ENCODE measurements at places on chromosomes 16 and 17. TPM values are rescaled to one million over a fixed set of nuclear protein-coding genes. Genes with fewer than 3 reads are reported as not detected.

PMFBP1 gene
- 0.30 TPM for total RNA-seq

CLEC18B gene
- not detected for total RNA-seq

SCARF1 gene
- 0.47 TPM for total RNA-seq

CACNG3 gene
- total RNA-seq: not detected

TVP23A gene
- total RNA-seq: not detected

OR1F1 gene
- total RNA-seq: not detected

DNA sequence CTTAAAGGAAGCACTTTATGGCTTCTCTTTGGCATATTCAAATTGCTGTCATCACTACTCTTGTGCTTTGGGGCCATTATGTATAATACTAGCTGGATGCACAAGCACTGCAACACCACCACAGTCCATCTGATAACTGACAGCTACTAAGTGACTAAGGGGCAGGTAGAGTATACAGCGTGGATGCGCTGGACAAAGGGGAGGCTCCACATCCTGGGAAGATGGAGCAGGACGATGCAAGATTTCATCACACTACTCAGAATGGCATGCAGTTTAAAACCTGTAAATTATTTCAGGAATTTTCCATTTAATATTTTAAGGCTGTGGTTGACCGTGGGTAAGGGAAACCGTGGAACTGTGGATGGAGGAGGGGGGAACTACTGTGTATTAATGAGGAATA lies 25.0 kb downstream of the MPRIP start:
- DNase-seq: peak; percentile 66

- DNase-seq: no peak
Measured at GRCh38 chr16:751152-752006, 9.2 kb upstream of the MSLN start.

- no peak for DNase-seq
Measured at GRCh38 chr17:69084911-69085310, 24.2 kb upstream of the ABCA9 start.

- DNase-seq: peak; percentile 70
Measured at GRCh38 chr17:16013943-16014407, 14.4 kb downstream of the TTC19 start.

DNA sequence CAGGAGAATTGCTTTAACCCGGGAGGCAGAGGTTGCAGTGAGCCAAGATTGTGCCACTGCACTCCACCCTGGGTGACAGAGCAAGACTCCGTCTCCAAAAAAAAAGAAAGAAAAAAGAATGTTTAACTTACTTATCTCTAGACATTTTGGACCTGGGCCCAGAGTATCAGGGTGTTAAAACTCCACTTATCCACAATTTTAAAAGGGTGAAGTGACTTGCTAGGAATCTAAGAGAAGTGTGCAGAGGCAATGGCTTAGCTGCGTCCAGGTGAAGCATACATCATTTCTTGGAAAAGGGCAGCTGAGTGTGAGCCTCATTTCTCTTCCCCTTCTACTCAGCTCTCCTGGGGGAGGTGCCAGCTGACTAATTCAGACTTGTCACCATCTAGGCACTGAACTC lies 25.1 kb downstream of the ALDH3A2 start:
- DNase-seq: no peak

DNA sequence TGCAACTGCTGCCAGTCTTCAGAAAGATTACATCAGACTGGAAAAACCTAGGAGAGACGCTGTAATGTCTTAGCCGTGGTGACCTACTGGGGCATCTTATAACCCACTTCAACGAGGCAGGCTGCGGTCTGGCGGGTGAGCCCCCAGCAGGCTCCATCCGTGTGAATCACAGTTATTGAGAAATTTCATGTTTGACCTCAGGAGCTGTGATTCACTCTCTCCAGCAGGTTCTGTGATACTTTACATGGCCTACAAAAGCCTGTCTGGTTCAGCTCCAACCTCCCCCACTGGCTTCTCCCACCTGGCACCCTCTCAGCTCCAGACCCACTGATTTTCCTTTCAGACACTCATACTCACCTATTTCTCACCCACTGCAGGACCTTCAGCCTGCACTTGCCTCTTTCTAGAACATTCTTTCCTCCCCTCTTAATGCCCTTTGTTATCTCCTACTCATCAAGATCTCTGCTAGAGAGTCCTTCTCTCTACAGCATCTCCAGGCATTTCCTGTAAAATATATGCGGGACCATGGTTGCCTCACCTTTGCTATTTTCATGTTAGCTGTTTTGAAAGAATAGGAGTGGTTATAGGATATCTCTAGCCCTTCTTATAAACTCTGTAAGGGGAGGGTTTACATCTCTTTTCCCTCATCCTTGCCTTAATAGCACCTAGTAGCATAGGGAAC lies 227.9 kb downstream of the MAF start:
- peak; percentile 68 for DNase-seq

DNA sequence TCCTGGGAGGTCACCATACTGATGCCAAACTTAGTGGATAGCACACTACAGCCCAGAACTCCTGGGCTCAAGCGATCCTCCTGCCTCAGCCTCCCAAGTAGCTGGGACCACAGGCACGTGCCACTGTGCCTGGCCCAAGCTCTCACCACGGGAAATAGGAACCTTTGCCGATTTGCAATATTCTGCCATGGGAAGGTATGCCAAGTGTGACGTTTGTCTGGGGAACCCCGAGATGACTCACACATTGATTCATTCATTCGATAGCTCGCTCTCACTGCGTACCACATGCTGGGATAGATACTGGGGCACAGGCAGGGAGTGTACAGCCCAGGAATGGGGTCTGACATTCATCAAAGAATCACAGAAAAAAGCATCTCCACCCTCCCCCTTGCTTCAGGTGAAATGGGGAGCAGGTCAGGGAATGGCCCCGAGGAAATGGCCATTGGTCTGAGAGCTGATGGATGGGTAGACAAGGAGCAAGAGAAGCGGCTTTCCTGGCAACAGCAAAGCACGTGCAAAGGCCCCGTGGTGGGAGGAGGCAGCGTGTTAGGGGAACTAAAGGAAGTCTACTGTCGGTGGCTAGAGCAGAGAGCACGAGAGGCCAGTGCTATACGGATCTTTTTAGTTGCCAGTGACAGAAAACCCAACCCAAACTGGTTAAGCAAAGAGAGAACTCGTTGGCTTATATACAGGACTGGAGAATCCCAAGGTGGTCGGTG lies 44.1 kb downstream of the DNAH17 start:
- DNase-seq: peak; percentile 84

DNA sequence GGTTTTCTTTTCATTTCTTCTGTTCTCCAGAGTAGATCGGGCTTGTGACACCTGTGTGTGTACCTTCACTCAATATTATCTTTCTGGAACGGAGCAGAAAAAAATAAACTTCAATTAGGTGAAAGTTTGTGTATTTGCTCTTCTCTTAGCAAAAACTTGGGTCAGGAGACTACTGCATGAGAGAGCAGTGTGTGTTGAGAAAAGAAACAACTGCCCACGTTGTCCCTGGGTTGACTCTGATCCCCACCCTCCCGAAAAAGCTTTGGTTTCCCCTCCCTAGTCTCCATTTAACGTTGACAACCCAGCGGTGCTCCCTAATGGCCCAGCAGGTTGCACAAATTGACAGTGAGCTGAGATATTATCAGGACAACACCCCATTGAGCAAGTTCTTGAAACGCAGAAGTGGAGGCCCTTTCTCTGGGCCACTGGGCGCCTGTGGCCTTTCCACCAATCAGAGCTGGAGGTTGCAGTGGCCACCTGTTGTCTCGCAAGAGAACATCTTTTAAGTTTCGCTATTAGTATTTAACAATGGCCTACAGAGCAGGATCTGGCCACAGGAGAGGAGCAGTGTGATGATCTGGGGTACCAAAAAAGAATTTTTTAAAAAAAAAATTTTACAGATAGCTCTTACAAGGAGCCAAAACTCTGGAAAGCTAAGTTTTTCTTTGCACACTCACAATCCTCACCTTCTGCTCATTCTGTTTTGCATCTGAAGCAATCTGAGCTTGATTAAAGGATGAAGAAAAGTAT lies 1.5 kb upstream of the TOX3 start:
- no peak for DNase-seq

DNA sequence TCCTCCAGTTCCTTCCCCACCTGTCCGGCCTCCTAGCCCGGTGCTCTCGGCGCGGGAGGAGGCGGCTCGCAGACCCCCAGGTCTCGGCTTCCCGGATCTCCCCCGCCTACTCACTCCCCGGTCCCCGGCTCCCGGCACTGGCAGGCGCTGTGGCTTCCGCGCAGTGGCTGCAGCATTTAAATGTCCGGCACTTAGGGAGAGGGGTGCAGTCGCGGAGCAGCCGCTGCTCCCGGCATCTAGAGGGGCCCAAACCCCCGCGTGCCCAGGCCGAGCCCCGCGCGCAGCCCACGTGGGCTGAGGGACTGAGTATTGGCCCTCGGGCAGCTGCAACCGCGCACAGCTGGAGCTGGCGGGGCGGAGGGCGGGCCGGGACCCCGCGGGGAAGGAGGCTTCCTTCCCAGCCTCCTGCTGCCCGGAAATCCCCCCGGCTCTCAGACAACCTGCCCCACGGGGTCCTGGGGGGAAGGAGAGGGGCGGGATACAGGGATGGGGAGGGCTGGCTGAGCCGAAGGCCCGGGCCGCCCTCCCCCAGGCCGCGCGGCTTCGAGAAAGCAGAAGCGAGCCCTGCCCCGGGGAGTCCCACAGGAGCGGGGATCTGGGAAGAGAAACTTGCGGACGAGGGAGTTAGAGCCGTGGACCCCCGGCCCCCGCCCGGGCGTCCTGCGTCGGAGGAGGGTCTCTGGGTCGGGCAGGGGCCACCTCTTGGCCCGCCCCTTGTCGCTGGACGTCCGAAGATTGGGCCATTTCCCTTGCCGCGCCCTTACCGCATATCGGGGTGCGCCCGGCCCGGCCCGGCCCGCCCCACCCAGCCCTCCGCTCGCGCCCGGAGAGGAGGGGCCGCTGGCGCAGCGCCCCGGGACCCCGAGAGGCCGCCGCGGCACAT lies at the start of gene MMP25:
Gene MMP25 (plus strand): TSS at position 804 of the 883 bp plus-strand sequence. CDS start 357 bp downstream, outside the sequence.
- no peak for DNase-seq

DNA sequence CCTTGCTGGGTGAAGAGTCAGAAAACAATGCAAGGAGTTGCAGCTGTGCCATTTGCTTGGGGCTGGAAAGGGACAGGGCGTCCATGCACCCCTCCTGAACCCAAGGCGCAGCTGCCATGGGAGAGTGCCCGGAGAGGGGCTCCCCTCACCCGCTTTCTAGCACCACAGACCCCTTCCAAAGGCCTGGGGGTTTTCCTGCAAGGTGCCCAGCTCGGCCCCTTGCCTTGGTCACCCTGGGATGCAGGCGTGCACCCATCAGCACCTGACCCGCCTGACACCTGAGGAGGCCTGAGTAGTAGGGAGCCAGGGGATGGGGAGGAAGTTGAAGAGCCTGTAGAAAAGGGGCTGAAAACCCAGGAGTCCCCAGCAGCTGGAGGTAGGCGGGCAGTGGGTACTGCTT lies 30.3 kb downstream of the TMEM186 start:
- DNase-seq: no peak

DNA sequence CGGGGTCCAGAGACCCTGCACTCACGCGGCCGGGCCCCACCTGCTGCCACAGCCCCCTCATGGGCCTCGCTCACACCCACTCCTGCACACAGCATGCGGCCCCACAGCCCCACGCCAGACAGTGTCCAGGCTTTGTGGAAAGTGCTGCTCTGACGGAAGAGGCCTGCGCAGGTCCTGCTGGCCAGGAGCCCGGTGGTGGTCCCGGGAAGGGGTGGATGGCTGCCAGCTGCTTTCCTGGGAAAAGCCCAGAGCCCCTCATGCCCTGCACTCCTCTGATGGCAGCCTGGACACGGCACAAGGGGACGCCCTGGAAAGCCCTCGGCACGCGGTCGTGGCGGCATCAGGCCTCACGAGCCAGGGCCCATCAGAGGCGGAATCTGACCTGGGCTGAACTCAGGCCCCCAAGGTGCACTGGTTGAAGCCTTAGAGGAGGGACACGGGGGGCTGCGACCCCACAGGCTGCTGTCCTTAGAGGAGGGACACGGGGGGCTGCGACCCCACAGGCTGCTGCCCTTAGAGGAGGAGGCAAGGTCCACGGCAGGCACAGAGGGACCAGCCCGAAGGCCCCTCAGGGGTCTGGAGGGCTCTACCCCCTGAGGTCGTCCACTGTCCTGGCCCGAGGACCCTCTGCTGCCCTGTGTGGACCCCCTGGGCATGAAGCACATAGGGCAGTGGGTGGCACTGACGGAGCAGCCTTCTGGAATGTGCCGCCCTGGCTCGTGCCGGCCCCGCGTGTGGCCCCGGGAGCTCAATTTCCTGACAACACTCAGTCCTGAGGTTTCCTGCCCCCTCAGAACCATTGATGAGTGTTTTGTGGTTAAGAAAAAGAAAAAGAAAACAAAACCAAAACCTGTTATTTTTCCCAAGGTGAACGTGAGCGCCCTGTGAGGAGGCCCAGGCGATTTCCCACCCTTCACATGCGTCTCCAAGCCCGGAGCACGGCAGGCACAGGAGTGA lies 22.1 kb downstream of the SOX8 start:
- peak; percentile 88 for DNase-seq

DNA sequence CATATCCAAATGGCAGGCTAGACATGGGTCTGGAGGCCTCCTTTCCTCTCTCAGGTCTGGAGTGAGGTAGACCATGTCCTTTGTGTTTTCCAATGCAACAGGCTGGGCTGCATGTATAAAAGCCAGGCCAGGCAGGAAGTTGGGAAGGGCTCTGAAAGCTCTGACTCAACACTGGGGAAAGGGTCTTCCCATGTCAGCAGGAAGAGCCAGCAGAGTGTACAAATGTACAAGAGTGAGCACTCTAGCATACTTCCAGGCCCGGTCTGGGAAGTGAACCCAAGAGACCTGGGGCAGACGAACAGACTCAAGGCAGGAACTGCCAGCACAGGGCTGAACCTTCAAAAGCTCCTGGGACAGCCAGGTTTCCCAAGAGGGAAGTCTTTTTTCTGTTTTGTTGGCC lies 7.0 kb downstream of the ATPAF2 start:
- DNase-seq: peak; percentile 56

- DNase-seq: no peak
Measured at GRCh38 chr17:80097127-80097621, 4.2 kb upstream of the GAA start.

DNA sequence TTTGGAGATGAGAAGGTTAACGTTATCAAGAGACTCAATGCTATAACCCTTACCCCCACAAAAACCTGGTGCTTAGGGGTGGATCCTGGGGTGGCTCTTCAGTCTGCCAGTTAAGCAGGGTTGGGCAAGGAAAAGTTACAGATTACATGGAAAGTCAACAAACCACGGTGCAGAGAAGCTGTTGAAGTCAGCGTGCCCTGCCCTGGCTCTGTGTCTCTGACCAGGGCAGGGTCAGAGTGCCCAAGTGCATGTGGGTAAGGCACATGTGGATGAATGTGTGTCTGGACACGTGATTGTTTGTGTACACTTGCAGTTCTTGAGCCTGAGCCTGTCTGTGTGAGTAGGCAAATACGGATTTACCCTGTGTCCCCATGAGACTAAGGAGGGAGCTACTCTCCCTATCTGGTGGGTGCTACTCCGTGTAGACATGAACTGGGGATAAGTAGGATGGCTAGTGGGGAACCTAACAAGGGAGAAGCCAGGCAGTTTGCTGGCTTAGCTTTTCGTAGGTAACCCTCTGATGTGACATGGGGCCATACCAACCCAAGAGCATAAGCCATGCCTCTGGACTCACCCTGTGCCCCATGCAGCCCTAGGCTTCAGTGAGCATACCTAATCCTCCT lies 5.5 kb downstream of the IGFBP4 start:
- DNase-seq: no peak

DNA sequence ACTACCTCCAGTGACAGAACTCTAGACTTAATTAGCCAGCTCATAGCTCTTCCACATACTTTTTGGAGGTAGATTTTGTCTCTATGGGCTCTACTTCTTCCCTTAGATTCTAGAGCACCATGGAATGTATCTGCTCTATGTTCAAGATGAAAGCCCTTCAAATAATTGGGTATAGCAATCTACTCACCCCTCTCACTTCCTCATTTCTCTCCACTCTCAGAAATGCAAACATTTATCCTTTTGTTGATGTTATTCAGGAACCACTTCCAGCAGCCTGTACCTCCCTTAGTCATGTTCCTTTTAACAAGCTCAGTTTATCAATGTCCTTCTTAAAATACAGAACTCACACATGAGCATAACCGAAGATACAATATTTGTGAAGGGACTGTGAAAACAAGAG lies 78.5 kb downstream of the GRIN2A start:
- DNase-seq: no peak

Measured in M059J (cell line).